ACHN (cell line): ENCODE measurements at places on chromosomes 12 and 14.

- DNase-seq, result no peak
Measured at GRCh38 chr12:90174198-90174510, 465.5 kb upstream of the ATP2B1 start.

DNA sequence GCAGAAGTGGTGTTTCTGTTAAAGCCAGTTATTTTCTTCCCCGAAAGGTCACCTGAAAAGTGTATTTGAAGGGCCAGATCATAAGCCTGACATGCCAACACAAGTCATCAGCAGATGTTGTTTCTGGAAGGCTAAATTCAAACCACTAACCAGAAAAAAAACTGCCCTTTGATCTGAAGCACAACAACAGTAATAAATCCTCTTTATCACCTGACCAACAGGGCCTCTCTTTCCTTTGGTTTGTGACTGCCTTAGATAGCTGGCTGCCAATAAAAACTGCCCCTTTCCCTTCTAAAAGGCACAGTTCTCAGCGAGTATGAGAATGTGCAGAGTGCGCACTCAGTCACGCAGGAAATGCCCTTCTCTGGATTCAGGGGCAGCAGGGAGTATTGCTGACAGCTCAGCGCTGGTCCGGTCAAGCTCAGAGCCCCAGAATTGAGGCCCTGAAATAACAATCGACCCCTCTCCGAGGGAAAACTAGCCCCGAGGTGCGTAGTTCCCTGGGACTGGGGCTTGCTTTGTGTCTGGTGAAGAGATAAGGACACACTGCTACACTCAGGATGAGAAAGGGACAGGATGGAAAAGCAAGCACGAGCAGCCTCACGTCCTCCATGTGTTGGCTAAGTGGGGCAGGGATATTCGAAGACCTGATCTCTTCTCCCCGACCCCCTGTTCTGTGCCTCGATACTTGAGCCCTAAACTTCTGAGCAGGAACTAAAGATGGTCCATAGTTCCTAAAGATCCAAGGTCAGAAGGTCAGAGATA lies 184.2 kb upstream of the GZMB start:
- DNase-seq, result no peak

- no peak for DNase-seq
Measured at GRCh38 chr14:92880851-92881250, 42.1 kb upstream of the CHGA start.

GRCh38 chr12:10331642-10332239 lies 24.1 kb downstream of the KLRD1 start:
- peak; percentile 78 for DNase-seq

- DNase-seq, result no peak
Measured at GRCh38 chr14:40099316-40099715, 667.1 kb upstream of the FBXO33 start.

DNA sequence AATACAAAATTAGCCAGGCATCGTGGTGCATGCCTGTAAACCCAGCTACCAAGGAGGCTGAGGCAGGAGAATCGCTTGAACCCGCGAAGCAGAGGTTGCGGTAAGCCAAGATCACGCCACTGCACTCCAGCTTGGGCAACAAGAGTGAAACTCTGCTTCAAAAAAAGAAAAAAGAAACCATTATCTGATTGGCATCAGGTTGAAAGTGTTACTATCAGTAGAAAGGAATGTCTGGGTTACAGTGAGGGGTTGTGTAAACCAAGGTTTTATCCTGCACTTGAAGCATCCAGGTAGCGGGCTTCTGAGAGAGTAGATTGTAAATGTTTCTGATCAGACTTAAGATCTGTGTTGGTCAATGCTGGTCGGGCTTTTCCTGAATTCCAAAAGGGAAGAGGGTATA lies 14.1 kb upstream of the OXA1L start:
- no peak for DNase-seq

DNA sequence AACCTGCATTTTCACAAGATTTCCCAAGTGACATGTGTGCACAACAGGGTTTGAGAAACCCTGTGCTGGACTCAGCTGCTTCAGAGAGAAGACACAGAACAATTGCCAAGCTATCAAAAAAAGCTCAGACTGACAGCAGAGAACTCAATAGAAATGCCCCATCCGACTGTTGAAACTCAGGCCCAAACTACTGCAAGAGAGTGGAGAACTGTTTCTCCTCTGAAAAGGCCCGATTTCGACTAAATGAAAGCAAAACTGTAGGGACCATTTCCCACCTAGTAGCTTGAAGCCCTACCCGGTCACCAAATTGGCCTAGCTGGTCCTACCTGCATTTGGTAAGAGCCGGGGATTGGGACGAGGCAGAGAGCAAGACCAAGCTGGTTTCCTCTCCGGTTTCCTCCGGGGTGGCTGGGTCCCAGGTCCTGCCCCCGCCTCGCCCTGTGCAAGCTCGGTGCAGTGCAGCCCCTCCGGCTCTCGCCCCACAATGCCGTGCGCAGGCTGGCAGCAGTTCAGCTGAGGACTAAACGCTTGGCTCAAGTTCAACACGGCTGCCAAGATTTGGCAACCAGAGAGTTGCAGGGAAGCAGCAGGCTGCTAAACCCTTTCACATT lies 1180.6 kb downstream of the VRK1 start:
- no peak for DNase-seq
